GM12878 (cell line): ENCODE measurements at places on chromosomes 1 and 21. TPM values are rescaled to one million over a fixed set of nuclear protein-coding genes. Genes with fewer than 3 reads are reported as not detected.

DNA sequence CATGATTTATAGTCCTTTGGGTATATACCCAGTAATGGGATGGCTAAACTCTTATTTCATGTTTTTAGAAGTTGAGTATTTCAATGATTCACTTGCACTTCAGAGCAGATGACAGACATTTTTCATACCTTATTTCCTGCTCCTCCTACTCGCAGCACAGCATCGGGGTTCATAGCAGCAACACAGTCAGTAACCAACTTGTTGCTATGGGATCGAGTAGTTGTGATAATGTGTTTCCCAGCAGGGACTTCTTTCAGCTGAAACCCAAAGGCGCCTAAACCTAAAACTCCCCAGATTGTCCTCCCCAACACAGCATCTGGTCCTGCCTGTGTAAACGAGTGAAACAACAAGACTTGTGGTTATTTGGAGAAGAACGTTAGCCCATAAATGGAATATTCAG lies 16.3 kb upstream of the EPRS1 start:
- no peak overlapping the region for H3K4me3 ChIP-seq
- no peak for DNase-seq
- no peak overlapping the region for H3K27ac ChIP-seq
- no peaks in the 10 kb centered on the region for H3K4me1 ChIP-seq

GRCh38 chr1:17617787-17618557 lies 78.5 kb downstream of the ARHGEF10L start:
- no peak overlapping the region for H3K27ac ChIP-seq
- no peak for DNase-seq
- H3K36me3 ChIP-seq: no peaks in the 10 kb centered on the region
- H3K4me1 ChIP-seq: no peaks in the 10 kb centered on the region
- peaks cover 3% of the 10 kb centered on the region for H3K27me3 ChIP-seq
- H3K4me3 ChIP-seq: no peak overlapping the region

DNA sequence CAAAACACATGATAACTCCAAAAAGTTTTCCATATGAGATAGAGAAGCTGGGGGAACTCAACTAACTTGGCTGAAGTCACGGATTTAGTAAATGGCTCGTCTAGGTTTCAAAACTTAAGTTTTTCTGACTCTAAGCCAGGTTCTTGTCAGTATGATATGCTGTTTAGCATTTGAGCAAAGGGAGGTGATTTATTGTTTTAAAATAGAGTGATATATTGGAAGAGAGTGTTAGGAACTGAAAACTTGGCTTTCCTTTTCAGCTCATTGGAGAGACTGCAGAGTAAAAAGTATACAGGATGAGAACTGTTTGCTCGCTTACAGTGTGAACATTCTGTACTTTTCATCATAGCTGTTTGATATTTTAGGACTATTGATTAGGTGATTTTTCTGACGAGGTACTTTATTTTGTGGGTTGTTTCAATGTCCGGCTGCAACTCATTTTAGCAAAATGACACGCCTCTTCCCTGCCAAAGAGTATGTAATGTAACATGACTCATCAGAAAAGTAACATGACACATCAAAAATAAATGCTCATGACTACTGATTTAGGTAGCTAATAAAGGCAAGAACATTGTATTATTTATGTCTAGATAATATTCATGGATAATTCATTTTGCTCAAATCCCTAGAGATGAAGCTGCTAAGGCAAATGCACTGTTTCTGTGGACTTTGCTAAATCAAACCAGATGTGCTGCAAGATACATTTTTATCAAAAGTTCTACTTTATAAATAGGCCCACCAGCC lies 355.1 kb downstream of the GPATCH2 start:
- DNase-seq: no peak

GBP4 gene
- 3.3 and 4.3 TPM in 2 replicates for total RNA-seq

DNA sequence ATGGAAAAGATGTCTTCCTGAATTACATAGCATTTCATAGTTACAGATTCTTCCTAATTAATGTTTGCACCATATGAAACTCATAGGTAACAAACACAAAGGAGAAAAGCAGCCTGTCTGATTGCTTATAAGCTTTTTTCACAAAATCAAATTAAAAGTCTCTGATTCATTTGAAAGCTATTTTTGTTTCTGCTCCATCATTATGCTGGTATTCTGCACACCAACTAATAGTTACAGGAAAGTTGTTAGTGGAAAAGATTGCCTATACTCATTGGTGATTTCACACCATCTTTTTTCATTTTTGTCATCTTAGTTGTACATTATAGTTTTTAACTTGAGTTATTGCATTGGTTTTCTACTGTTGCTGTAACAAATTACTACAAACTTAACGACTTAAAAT lies 70.0 kb downstream of the PRKAA2 start:
- H3K4me1 ChIP-seq: no peaks in the 10 kb centered on the region
- no peak for DNase-seq
- H3K4me3 ChIP-seq: no peak overlapping the region
- H3K36me3 ChIP-seq: no peaks in the 10 kb centered on the region
- no peaks in the 10 kb centered on the region for H3K27me3 ChIP-seq
- no peak overlapping the region for H3K27ac ChIP-seq

DNA sequence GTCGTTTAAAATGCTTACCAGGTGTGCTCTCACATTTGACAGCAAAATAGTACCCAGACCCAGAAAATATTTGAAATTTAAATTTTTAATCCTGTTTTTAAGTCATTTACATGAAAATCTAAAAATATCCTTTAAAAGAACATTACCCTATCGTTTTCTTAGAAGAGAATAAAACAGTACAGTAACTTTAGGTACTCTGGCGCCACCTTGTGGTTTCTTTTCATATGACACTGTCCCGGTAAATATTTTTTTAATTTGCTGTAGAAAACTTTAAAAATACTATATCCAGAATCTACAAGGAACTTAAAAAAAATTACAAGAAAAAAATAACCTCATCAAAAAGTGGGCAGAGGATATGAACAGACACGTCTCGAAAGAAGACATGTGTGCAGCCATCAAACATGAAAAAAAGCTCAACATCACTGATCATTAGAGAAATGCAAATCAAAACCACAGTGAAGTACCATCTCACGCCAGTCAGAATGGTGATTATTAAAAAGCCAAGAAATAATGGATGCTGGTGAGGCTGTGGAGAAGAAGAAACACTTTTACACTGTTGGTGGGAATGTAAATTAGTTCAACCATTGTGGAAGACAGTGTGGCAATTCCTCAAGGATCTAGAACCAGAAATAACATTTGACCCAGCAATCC lies 129.2 kb downstream of the RGS21 start:
- no peak overlapping the region for H3K27ac ChIP-seq
- no peaks in the 10 kb centered on the region for H3K27me3 ChIP-seq
- no peaks in the 10 kb centered on the region for H3K36me3 ChIP-seq
- H3K4me1 ChIP-seq: no peaks in the 10 kb centered on the region
- DNase-seq: no peak
